ENCODE measurements at places on chromosomes 3 and 15.

DNA sequence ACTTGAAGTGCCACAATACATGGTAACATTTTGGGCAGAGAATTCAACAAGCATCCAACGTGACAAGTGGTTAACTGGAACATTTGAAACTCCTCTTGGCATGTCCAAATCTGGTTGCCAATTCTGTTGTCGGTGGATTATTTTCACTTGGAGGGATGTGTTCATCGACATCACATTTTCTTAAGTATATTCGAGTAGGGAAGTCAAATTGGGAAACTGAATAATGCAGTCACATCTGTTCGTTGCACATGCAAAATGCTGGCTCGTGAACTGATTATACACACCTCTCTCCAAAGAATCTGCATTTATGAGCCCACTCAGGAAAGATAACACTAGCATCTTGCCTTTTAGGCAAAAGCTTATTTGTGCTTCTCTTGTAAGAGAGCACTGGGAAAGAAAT, 139.7 kb downstream of the LIPC start:
- DNase-seq = no peak

GRCh38 chr3:163914567-163914966, 1163.7 kb downstream of the SI start:
- DNase-seq = no peak

DNA sequence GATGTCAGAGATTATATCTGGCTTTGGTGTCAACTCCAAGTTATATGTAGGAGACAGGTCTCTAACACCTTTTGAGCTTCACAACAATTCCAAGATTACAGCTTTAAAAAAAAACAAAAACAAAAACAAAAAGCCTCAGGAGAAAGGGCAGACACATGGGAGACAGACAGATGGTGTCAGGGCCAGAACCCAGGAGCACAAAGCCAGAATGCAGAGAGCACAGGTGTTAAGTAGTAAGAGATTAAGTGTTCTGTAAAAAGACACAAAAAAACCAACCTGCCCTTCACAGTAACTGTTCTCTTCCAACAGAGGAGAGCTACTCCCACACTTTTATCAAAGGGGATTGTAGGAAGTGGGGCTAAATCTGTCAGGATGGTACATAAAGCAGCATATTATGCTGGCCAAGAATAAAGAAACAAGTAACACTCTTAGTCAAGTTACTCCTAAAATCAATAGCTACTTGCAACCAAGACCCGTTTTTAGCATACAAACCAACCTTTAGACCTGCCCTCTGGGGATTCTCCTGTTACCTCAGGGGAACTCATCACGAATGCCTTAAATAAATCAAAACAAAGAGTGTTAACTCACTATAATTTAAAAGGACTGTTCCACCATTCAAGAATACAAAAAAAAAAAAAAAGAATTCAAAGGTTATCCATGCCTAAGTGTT, 5.9 kb downstream of the CPEB1 start:
- no peak for DNase-seq

DNA sequence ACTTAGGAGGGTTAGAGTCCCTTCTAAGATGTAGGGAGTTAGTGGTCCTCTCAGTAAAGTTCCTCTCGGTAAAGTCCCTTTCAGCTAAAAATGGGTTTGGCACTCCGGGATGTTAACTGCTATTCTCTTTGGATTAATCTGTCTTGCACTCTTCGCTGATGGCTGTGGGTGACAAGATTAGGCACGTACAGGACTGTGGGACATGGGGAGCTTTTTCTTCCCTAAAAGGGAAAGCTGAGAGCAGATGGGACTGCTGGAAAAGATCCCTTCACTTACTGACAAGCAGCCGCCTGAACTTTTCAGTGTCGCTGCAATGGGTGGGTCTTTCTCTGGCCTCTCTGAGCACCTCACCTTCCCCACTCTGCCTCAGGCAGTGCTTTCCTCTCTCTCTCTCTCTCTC, 16.4 kb upstream of the HHATL start:
- no peak for DNase-seq

GRCh38 chr3:163951397-163951987, 1126.8 kb downstream of the SI start:
- no peak for DNase-seq

DNA sequence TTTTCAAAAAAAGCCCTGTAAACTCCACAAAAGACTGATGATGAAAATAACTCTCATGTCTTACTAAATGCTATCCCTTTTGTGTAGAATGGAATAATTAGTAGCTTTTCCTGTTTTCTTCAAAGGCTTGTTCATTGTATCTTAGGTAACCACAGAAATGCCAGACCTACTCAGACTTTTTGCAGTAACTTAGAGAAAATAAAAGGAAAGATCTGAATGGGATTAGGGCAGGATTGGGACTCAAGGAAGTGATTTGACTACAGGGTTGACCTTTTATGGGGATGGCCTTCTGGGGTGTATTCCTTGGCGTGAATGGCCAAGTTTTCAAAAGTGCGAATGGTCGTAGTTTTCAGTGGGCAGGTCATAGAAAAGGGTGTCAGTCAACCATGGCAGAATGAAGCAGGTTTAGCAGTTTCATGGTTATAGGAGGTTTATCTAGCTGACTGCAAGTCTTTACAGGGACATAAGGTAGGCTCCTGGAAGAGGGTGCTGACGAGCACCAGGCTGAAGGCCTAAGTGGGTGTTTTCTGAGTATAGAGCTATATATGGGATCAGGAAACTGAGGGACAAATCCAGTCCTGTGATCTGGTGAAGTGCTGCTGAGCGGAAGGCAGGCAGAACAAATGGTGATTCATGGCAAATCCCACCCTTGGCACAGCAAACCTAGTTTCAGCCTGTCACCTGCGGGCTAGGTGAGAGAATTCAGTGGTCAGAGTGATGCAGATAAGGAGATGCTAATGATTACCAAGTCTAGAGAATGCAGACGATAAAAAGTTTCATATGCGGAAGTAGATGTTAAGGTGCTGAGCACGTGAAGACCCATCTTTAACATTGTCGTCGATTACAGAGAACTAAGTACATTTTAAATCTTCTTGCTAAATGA, 46.4 kb downstream of the IL1RAP start:
- DNase-seq = no peak

DNA sequence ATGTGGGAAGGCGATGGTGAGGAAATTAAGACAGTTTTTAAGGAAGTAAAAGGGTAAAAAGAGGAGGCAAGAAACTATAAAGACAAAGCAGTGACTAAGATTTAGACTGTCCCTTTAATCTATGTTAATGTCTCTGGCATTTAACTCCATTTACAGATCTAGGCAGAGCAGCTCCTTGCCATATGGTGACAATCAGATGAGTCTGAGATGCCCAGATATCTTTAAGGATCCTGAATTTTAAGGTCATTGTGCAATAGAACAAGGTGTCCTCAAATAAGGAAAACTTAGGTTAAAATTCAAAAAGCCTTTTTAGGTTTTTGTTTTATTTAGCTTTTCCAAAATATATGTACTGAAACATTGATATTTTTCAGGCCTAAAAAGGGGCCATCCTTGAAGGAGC, 24.1 kb downstream of the RASGRP1 start:
- DNase-seq = no peak

- DNase-seq = no peak
Measured at GRCh38 chr3:36461597-36461996, 81.3 kb downstream of the STAC start.

DNA sequence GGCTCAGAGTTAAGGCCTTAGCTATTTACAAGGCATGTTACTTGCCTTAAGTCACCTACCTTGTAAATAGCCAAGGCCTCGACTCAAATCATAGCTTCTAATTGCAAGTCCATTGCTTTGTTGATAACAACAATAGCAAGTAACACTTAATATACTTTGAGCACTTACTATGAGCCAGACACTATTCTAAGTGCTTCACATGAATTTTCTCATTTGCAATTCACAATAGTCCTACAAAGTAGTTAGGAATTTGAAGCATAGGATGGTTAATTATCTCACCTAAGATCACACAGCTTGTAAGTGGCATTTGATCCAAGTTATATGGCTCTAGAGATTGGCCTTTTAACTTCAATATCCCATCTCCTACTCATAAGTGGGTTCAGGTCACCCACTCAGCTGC, 28.4 kb downstream of the SLC9A9 start:
- no peak for DNase-seq

GRCh38 chr3:183375787-183376186, 52.6 kb downstream of the MCF2L2 start:
- DNase-seq = no peak

GRCh38 chr3:17044855-17045254, 160.1 kb downstream of the PLCL2 start:
- DNase-seq = no peak

DNA sequence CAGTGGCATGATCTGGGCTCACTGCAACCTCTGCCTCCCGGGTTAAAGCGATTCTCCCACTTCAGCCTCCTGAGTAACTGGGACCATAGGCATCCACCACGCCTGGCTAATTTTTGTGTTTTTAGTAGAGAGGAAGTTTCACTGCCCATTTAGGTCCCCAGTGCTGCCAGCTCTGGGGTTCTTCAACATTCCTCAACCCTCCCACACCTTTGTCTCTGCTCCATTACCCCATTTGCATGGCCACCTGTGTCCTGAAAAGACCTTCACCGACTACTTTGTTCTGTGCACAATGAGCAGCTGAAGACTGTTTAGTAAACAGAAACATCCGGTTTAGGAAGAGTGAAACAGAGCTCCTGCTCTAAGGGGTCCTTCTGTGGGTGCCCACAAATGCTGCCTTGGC, 92.0 kb downstream of the FAM43A start:
- DNase-seq = no peak

GRCh38 chr3:46892285-46893145, 15.0 kb downstream of the PTH1R start:
- peak; percentile 90 for DNase-seq

- no peak for DNase-seq
Measured at GRCh38 chr3:170007031-170007663, 30.6 kb upstream of the GPR160 start.

DNA sequence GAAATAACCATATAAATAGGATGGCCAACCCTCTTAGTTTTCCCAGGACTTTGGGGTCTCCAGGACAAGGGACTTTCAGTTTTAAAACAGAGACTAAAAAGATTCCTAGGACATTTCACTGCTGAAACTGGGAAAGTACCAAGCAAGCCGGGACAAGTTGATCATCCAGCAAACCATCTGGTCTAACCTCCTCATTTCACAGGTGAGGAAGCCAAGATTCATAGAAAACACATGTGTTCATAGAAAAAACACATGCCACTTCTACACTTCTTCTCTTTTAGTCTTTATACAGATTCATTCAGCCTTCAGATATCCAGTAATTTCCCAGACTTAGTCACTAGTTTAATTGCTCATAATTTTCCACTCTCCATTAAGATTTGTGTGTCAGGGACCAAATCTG, 165.6 kb upstream of the CCDC54 start:
- DNase-seq = no peak

DNA sequence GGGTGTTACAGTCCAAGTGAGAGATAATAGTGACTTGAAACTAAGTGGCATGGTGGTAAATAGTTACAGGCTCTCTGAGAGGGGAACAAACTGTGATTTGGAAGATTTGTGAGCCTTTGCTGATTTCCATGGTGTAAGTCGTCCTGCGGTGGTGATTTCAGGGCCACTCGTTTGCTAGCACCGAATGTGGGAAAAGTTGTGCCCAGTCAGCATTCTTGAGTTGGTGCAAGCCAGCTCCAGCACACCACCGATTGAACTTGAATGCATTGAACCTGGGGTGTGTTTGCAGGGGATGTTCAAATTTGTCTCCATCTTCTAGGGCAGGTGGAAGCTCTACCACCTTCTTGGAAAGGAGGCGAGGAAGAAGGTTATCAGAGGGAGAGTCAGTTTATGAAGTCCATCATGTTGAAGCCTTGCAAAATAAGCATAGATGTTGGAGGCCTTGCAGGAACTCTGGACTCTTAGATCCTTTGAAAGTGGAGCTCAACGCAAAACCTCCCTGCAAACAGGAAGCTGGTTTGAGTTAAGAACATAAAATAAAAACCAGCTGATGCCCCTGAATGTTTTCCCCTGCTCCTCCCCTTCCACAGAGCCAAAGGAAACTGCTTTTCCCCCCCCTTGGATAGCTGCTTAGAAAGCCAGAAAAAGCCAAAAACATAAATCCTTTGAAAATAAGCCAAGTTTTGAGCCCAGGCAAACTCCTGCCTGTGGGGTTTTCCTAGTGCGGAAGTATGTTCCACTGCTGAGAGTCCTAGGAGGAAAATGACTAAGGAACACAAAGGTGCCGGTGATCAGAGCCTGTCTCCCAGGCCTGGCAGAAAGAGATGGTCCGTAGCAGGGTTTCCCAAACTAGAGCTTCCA, 21.9 kb downstream of the MAPKBP1 start:
- no peak for DNase-seq

DNA sequence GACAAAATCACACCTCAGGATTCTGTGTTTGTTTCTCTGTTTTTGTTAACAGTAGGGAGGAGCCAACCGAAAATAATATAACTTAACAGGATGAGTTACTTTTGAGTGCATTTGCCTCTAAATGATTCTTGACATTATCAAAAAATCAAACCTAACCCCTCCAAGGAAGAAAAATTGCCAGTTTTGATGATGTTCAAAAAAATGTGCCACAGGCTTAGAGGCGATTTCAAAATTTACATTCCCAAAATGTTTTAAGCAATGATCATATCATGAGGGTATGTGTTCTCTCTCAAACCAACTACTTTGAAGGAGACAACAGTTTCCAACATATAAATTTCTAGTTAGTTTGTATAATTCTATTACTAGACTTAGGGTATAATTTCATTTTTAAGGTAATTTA, 6.7 kb downstream of the VGLL3 start:
- no peak for DNase-seq

DNA sequence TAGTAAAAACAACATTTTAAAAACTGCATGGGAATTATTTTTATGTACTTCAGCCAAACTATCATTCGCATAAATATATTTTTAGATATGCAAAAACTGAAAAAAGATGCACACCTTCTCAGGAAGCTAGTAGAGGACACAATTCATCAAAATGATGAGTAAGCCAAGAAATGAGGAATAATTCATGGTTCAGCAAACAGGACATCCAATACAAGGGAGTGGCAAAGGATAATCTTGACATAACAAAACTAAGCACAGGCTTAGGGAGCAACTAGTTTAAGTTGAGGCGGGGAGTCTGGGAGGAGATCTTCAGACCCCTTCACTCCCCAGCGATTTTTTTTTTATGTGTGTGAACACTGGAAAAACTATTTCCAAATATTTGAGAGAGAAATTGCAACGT, 93.7 kb downstream of the ZNF280D start:
- no peak for DNase-seq

GRCh38 chr3:157294491-157294890, 134.5 kb upstream of the CCNL1 start:
- DNase-seq = no peak
